Heart right ventricle (tissue), 16 donors: ENCODE measurements at places on chromosomes 4 and X. TPM values are rescaled to one million over a fixed set of nuclear protein-coding genes. Genes with fewer than 3 reads are reported as not detected.

DNA sequence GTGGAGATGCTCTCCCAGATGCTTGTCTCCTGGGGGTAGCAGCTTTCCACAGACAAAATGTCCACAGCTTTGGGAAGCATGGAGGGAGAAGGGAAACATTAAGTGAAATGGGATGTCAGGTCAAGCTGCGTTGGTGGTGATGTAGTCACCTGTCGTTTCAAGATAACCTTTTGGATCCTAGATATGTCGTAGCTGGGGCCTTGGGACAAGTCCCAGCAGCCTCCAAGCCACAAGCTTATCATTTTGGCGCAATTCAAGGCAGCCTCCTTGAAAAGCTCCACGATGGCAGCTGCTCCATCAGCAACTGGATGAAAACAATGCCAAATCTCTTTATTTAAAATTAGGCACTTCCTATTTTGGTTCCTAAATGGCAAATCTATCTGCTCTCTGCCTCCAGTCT is 52.0 kb downstream of the RTL9 start:
- DNase-seq = no peak

Gene PTPN13
- 1.9 TPM for polyA plus RNA-seq

DNA sequence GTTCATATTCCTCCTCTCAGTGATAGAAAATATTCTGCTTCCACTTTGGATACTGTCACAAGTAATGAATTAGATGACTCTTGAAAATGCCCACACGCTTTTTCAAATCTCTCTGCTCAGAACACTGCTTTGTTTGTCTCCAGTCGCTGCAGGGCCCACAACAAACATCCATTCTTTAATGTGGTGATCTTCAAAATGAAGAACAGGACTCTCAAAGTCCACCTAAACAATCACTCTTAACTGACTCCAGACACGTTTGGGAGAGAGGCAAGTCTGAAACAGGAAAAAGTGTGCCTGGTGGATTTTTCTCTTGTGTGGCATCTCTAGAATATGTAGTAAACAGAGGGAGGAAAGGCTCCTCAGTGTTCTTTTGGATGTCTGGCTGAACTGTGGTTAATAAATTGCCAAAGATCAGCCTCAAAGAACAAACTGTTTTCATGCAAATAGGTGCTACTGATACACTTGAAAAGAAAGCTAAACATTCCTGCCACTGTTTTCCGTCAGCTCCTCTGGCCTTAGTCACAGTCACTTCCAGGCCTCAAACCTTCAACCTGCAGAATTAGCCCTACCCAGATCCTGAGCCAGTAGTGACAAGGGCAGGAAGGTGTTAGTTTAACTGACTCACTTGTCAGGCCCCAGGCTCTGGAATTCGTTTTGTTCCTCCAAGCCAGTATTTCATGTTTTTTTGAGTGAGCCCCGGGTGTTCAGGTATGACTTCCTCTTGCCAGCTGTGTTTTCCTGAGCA is 259.6 kb upstream of the GPC4 start:
- DNase-seq = no peak

Gene VSIG1
- polyA plus RNA-seq = 0.03 TPM

DNA sequence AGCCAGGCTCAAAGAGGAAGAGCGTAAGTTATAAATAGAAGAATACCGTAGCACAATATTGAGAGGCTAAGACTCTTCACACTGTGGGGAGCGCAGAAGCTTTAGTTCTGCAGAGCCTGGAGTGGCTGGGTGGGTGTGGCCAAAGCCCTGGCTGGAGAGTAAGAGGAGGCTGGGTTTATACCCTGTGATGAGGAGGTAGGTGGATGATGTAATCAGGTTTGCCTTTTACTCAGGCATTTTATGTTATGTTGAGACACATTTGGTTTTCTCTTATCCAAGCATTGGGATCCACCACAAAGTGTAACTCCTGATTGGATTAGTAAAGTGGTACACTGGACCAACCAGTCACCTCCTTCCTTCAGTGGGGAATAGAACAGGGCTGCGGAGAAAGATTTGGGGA is 13.9 kb downstream of the CDS1 start:
- no peak for DNase-seq

DNA sequence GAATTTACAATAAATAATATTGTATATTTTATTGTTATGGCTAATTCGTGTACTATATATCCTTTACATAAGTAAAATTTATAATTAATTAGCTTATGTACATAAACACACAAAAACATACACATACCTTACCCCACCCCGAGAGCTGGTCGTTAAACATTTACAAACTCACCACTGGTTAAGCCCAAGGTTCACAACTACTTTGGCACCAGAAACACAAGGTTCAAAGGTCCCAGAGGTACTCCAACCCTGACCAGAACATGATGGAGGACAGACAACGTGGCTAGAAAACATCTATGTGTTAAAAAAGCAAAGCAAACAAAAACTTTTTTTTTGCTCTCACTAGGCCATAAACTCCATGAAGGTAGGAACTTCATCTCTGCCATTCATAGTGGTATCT is 37.7 kb downstream of the SLC25A5 start:
- no peak for DNase-seq

DNA sequence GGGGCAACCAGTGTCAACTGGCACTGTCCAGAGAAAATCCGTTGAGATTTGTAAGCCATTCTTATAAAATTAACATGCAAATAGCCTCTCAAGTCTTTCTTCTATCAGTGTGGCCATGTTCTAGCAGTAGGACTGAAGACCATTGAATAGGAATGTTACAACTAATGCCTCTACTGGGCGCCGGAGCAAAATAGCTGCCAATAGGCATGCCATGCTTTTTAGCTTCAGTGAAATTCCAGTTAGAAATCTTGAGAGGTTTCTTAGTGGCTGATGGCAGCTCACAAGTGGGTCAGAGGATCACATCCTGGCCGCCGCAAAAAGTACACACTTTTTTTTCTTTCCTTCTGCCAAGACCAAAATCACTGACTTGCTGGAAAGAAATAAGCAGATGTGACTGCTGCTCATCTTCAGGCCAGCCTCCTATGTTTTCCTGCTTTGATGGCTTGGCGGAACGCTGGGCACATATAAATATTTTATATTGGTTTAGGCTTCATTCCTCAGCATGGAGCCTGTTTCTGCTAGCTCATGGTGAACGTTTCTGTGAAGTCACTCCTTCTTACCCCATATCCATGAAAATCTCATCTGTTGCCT is 293.1 kb downstream of the TENM3 start:
- no peak for DNase-seq

Gene ITM2A
- polyA plus RNA-seq = 22.6 TPM

DNA sequence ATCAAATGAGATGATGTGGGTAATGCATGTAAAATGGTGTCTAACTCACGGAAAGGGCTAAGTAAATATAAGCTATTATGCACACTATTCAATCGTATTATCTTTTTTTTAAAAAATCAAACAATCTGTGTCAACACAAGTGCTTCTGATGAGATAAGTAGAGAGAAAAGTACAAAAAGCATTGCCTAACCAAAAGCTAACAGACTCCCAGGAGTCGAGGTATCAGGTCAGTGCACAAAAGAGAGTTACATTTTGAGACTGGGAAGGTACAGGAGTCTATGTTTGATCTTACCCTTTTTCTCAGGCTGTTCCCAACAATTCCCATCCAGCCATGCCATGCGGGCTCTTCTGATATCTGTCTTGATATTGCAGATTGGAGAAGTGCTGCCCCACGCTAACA is 203.3 kb upstream of the ZIC3 start:
- no peak for DNase-seq

GRCh38 chrX:51760657-51761056 is 17.4 kb downstream of the GSPT2 start:
- no peak for DNase-seq

- no peak for DNase-seq
Measured at GRCh38 chr4:105050896-105051295, 95.8 kb upstream of the TET2 start.

GRCh38 chrX:44225667-44226066 is 117.8 kb downstream of the EFHC2 start:
- no peak for DNase-seq

DNA sequence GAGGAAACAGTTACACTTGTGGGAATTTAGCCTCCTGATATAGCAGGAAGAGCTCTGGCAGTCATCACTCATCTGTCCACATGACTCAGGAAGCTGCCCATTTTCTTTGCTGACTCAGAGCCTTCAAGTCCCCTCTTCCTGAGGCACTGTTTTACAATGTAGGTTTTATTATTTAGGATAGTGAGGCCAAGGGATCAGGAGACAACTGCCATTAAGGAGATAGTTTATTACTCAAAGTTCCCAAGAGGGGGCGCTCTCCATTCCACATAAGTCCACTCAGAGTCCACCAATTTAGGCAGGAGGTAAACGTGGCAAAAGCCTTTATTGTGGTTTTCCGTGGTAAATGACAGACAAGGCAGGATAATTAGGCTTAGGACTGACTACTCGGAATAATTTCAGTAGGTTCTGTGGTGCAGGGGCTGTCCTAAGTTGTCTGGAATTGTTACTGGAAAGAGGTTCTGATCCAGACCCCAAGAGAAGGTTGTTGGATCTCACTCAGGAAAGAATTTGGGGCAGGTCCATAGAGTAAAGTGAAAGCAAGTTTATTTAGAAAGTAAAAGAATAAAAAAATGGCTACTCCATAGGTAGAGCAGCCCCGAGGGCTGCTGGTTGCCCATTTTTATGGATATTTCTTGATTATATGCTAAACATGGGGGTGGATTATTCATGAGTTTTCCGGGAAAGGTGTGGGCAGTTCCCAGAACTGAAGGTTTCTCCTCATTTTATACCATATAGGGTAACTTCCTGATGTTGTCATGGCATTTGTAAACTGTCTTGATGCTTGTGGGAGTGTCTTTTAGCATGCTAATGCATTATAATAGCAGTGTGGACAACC is 96.0 kb upstream of the RAB40AL start:
- no peak for DNase-seq

GRCh38 chr4:47717188-47717587 is 120.7 kb downstream of the CORIN start:
- DNase-seq = no peak

GRCh38 chr4:53633608-53634007 is 42.3 kb upstream of the LNX1 start:
- no peak for DNase-seq

DNA sequence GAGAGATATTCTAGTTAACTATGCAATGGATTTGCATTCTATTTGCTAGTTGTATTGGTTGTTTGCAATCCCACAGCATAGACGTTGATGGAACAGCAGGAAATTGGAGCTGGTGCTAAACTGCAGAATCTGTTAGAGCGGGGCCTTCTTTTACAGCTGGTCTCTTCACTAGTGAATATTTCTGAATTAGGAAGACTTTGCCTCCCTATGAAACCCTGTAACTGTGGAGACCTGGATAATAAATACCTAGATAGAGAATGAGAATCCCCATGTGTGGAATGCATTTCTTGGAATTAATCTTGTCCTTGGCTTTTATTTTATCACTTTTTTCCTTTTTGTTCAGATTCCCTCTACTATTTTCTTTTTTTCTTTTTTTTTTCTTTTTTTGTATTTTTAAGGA is 109.7 kb downstream of the SHROOM3 start:
- no peak for DNase-seq

DNA sequence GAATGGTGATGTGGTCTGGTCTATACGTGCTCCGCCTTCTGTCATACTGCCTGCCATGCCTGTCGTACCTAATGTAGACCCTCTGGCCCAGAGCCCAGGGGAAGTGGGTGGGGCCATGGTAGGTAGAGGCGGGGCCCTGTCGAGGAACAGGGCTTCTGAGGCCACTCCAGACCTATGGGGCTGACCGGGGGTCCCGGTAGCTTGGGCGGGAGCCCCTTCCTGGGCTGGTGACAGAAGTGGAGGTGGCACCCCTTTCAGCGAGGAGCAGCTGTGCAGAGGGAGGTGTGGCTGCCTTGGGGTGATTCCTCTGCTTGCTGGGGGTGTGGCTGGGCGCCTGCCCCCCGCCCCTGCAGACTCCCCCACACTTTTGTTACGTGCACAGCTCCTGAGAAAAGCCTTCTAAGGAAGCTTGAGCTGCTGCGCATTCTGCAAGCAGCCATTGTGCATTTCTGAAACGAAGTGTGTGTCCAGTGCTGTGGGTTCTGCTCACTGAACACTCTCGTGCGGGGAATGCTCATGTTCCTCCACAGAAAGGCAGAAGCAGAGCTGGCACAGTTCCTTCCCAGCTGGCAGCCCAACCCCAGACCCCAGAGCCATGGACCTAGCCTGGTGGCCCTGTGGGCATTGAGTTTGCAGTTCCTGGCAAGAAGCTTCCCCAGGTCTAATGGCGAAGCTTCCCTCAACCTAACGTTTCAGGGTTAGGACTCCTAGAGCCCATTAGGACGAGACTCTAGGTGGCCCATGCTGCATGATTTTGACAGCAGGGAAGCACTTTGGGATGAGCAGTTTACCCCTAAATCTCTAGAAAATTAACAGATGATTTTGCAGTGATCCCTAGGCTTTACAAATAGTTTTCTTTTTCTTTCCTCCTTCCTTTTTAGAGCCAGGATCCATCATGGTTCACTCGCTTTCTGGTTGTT is 72.7 kb upstream of the HGFAC start:
- no peak for DNase-seq

DNA sequence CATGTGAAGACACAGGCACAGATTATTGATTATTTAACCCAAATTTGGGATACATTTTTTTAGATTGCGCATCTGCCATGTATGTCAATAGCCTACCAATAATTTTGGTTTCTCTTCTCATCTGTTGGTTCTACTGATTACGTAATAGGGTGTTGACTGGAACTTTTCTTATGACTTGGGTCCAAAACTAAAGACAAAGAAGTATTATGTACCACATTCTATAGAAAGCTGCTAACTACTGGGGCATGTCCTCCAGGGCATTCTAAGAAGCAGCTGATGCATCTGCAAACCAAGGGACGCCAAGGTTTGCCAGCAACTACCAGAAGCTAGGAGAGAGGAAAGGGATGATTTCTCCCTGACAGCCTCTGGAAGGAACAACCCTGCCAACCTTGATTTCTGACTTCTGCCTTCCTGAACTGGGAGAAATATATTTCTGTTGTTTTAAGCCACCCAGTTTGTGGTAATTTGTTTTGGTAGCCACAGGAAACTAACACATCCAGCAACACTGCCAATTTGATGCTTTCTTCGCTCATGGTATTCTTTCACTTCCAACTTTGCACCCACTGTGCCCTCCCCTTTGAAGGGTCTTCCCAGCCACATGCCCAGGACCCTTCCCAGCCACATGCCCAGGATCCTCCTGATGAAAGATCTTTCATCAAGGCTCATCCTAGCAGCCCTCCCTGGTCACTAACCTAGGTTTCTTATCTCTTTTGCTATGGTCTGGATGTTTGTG is 15.9 kb upstream of the TLR1 start:
- no peak for DNase-seq

Gene TMEM154
- 0.44 TPM for polyA plus RNA-seq

GRCh38 chr4:16843831-16844508 is 54.5 kb downstream of the LDB2 start:
- no peak for DNase-seq

Gene TLR8
- 0.23 TPM for polyA plus RNA-seq

- no peak for DNase-seq
Measured at GRCh38 chr4:6908432-6909112, 1.1 kb upstream of the TBC1D14 start.

- no peak for DNase-seq
Measured at GRCh38 chr4:106160560-106160959, 155.4 kb downstream of the TBCK start.

DNA sequence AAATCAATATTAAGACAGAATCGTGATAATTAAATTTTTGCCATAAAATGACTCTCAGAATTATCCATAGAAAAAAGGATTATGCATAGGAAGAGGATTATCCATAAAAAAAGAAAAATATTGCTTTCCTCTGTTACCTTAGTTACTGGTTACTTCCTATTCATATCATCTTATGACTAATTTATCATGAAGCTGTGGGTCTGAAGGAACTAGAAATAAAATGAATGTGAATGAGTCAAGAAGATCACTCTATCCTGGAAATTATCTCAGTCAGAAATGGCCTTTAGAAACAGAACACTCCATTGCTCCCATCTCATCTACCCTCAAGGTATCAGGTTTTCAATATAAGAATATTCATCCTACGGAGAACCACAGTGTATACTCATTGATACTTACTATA is 19.4 kb downstream of the RPS6KA6 start:
- DNase-seq = no peak
